AG20443 (cell line): ENCODE measurements at places on chromosomes 4 and X.

- DNase-seq, result no peak
Observed at GRCh38 chr4:116150152-116150551, 935.2 kb downstream of the TRAM1L1 start.

DNA sequence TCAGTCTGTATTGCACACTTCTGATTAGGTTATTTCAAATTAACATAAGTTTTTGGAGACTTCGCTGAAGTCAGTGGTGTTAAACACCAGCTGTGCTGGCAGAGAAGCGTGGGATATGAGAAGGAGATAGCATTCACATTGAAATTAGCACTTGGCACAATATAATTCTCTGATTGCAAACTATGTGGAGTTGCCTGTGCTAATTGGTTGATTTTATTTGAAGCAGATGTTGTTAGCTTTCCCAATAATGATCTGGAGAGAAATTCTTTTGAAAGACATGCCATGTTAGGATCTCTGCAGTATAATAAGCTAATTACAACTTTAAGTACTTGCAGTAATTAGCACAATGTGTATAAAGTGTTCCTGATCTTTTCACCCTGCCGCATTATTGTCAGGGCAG lies 367.4 kb upstream of the ARX start:
- DNase-seq, result no peak

- DNase-seq, result peak; percentile 6
Observed at GRCh38 chr4:133150486-133151340, 1.6 kb downstream of the PCDH10 start.

DNA sequence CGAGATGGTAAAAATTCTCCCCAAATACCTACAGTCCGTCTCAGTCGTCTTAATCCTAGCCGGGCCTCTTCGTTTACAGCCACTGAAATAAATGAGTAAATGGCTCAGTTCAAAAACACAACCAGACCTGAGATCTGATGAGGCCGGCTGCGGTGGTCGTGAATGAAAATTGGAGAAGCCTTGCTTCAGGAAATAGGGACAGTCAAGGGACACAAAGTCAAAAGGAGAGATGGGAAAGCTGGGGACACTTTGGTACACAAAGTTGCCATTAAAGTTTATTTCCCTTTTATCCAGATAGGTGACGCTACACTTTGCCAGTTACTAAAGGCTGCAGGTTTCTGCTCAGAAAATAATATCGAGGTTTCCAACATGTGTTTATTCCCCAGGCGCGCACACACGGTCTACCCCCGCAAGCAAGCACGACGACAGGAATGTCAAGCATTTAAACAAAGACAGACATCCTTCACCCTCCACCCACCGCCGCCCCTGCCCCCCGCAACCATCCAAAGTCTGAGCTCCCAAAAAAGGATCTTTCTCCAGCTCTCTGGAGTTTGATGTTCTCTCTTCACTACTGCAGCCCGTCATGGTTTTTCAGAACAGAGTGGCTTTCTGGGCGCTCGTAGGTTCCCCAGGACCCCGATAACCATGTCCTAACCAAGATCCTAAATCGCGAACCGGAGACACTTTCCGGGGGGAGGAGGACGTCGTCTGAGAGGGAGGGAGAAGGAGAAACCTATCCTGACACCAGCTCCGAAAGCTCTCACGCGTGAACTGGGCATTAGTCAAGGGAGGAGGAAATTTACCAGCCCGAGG lies 1.3 kb upstream of the PCDH7 start:
- no peak for DNase-seq

- no peak for DNase-seq
Observed at GRCh38 chr4:8016527-8016926, 76.9 kb upstream of the AFAP1 start.

- peak; percentile 75 for DNase-seq
Observed at GRCh38 chr4:100095729-100096595, 94.3 kb downstream of the DDIT4L start.

- no peak for DNase-seq
Observed at GRCh38 chr4:172842779-172843178, 325.8 kb upstream of the GALNT7 start.

DNA sequence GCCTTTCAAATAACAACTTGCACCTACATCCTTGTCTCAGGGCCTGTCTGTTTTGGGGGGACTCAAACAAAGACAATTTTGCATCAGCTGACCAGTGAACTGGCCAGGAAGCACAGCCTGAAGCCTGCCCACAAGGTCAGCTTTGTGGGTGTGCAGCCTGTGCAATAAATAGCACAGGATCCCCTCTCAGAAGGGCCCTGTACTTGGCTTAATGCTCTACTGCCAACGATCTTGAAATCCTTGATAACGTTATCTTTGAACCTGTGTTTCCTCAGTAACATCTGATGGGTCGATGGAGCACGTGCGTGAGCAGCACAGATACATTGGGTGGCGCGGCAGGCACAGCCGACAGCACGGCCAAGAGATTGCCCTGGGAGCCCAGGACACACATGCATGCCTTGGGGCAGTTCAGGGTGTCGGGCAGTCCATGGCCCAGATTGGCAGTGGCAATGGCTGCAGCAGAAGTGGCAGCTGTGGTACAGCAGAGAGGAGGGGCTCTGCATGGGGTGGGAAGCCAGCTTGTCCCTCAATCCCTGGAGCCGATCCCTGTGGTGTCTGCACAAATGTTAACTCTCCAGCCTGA lies 58.8 kb upstream of the ATP6AP2 start:
- DNase-seq, result no peak

DNA sequence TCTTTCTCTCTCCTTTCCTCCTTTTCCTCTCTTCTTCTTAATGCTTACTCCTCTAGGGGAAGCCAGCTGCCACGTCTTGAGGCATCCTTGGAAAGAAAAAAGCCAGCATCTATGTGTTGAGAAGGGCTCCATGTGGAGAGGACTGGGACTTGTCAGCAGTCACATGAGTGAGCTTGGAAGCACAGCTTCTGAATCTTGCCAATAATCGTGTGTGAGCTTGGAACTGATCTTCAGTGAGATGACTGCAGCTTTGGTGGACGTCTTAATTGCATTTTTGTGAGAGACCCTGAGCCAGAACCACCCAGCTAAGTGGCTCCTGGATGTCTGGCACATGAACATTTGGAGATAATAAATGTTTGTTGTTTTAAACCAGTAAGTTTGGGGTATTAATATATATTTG lies 371.7 kb downstream of the SLITRK2 start:
- DNase-seq, result no peak

DNA sequence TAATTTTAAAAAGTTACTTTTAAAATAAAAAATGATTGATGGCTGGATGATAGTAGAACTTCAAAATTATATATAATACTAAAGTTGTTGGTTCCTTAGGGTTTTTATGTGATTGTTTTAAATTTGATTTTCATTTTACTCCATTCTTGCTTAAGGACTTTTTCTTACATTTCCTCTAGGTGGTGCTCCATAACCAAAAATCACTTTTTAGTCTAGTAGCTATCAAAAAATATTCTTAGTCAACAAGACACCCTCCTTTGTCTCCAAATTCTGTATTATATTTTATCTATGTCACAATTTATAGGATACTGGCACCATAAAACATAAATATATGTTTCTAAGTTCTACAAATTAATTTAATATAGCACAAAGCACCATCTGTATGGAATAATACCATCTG lies 67.2 kb upstream of the BRWD3 start:
- peak; percentile 12 for DNase-seq

DNA sequence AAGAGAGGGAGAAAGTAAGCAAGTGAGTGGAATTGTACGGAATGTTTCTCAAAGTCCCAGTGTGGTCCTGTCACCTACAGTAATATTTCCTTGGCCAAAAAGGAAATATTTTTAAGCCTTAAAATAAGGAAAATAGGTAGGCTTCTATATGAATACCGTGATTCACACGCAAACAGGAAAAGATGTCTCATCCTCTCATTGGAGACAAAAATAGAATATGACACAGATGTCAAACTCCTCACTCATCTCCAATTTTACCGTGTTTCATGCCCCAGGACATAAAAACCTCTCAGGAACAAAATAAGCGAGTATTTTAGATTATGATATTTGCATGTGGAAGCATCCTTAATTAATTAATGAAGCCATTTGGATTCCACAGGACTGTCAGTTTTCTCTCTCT lies 1269.5 kb downstream of the RAPGEF2 start:
- no peak for DNase-seq

DNA sequence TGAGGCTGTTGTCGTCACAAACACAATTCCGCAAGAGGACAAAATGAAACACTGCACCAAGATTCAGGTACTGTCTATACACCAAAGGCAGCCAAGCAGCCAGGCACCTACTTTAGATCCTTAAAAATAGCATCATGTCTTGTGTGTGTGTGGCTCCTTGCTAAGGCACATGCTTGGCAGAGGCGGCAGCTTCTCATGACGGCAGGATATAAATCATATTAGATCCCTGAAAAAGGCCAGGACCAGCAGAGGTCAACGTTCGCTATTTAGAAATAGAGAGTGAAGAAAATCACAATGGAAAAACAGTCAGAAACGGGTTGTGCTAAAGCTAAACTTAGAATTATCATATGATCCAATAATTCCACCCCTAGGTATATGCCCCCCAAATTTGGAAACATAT lies 29.5 kb downstream of the PRPS2 start:
- DNase-seq, result no peak

GRCh38 chr4:38500433-38500832 lies 163.6 kb upstream of the KLF3 start:
- DNase-seq, result no peak

DNA sequence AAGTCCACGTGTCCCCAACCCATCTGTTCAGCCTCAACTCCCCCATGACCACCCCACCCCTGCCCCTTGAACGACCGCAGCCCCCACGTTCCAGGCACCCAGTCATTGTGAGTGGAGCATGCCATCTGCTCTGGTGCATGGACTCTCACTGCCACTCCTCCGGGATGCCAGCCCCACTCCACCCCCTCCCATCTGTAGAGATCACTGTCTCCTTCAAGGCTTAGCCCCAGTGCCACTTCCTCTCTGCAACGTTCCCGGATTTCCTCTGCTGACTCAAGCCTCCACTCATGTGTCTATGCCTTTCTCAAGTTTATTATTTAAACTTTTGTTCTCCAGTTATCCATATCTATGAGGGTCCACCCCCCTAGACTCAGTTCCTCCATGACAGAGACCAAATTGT lies 54.0 kb downstream of the MAML3 start:
- no peak for DNase-seq

DNA sequence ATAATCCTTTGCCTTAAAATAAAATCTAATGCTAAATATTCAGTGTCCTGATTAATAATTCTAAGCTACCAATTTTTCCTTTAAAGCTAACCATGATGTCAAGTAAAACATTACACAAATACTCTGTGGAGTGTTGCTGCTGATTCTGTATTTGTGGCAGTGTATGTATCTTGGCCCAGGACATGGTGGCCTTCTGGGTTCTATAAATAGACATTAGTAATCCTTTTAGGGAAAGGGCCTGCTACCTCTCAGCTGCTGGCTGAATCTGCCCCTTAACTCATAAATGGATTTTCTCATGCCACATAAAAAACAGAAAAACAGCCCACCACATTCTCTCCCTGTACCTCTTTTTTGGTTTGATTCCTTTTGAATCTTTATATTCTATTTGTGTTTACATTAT lies 1.2 kb upstream of the XK start:
- DNase-seq, result no peak

- DNase-seq, result no peak
Observed at GRCh38 chr4:11004818-11005217, 320.2 kb upstream of the CLNK start.

DNA sequence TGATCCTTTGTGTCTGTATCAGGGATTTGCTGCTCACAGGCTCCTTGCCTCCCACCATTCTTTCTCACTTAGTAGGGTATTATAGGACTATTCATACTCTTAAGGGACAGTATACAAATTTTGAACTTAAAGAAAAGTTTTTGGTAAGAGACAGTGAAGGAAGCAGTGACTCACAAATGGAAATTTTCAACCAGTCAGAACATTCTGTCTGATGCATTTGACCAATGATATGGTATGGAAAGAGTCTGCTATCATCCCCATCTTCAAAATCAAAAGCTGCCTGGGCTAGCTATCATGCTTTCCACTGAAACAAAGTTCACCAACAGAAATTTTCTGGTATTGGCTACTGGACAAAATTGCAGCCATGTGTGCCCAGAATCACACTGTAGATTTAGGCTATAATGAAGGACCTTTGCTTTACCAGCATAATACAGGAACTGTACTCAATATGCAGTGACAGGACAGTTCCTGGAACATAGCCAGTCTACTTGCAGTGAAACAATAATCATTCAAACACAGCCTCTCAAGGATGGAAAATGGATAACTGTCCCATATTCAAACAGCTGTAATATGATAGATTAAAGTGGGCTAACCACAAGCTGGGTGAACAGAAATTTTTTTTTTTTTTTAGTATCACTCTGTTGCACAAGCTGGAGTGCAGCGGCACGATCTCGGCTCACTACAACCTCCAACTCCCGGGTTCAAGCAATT lies 109.0 kb upstream of the ACSL4 start:
- DNase-seq, result no peak

DNA sequence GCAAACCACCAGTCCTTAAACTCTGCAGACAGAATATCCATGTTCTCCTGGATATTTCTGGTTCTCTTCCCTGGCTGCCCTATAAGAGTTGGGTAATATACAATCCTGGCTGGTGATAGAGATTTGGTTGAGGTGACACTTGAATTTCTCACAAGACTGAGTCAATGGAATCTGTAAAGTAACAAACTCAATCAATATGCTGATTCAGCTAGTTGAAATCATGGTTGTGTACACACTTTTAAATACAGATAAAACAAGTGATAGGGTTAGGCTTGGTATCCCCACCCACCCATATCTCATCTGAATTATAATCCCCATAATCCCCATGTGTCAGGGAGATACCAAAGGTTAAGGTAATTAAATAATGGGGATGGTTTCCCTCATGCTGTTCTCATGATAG lies 349.2 kb upstream of the MAD2L1 start:
- no peak for DNase-seq

DNA sequence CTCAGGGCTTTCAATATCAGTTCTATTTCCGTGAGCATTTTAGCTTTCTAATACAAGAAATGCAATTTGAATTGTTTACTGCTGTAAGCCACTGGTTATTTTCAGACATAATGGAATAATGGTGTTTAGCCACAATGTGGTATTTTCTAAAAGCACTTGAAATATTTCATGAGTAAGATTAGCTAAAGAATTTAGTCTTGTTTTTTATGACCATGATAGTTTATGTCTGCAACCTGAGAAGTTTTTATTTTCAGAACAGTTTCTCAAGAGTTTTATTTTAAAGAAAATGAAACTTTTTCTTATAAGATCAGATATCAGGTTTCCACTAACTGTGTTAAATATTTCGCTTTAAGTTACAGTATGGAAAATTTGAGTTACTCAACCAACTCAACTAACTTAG lies 60.2 kb downstream of the SLIT2 start:
- DNase-seq, result peak; percentile 21

- no peak for DNase-seq
Observed at GRCh38 chr4:185424905-185425646, 688 bp downstream of the UFSP2 start.

DNA sequence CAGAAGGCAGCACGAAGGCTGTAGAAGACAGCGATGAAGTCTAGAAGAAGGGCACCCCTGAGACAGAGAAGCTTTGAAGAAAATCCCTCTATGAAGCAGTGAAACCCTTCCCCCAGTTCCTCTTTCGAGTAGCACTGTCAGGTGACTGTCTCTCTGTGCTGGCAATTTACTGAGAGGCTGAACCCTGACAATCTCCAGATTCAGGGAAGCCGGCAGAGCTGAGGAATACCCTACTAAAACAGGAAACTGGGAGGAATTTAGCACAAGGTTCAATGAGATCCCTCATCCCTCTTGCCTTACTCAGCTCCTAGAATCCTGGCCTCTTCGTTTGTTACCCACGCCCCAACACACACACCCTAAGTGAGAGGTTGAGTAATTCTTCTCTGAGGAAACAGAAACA lies 239.7 kb upstream of the NOCT start:
- DNase-seq, result peak; percentile 14
